Fibroblast of skin of back (primary cell): ENCODE measurements at places on chromosomes 2 and 18.
A peak's percentile ranks its signal among the peaks of the same experiment; 100 is the strongest.

GRCh38 chr2:60498816-60499429, 54.5 kb downstream of the BCL11A start:
- no peak for DNase-seq

GRCh38 chr2:130966775-130967490, 126.3 kb downstream of the FAM168B start:
- no peak for DNase-seq

GRCh38 chr18:43789234-43790000, 512.1 kb upstream of the SYT4 start:
- DNase-seq: peak; percentile 15

- DNase-seq: no peak
Observed at GRCh38 chr2:40642726-40643125, 190.8 kb upstream of the SLC8A1 start.
